ENCODE measurements at places on chromosomes 11 and 22.
A peak's percentile ranks its signal among the peaks of the same experiment; 100 is the strongest.

DNA sequence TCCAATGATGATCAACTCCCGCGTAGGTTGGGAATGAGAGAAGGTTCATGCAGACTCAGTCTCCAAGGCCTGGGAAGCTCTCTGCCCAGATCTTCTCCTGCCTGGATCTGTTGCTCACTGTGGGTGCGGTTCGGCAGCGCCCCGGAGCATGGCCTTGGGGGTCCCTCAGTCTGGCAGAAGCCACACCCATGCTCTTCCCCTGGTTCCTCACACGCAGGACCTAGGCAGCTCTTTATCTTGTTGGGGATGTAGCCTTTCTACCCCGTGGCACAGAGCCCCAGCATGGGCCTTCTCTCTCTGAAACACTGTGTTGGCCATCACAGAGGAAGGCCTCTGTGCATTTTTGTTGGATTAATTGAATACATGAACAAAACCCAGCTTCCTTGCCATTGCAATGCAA, 1461.6 kb downstream of the BRD1 start:
- no peak for DNase-seq

GRCh38 chr11:64241241-64241490, 271 bp downstream of the FKBP2 start:
- peak; percentile 81 for DNase-seq

GRCh38 chr11:78338138-78338537, 79.5 kb downstream of the GAB2 start:
- no peak for DNase-seq

DNA sequence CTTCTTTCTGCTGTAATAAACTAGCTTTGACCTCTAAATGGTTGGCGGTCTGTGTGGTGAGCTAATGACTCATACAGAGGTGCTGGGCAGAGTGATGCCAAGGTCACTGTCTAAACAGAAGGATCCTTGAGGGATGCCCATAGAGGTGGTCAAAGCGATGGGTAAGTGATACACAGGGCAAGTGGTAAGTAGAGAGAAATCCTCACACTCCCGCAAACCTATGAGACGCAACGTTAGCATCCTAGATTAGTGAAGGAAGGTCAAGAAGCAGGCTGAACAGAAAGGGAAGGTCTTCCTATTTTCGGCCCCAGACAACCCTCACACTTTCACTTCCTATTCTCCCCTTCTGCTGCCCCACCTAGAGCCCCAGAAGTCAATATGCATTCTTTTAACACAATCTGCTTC, 65.6 kb upstream of the SESN3 start:
- peak; percentile 25 for DNase-seq

GRCh38 chr11:109641549-109641948, 219.6 kb downstream of the C11orf87 start:
- DNase-seq, result no peak
